ENCODE measurements at places on chromosomes 3 and 15.

DNA sequence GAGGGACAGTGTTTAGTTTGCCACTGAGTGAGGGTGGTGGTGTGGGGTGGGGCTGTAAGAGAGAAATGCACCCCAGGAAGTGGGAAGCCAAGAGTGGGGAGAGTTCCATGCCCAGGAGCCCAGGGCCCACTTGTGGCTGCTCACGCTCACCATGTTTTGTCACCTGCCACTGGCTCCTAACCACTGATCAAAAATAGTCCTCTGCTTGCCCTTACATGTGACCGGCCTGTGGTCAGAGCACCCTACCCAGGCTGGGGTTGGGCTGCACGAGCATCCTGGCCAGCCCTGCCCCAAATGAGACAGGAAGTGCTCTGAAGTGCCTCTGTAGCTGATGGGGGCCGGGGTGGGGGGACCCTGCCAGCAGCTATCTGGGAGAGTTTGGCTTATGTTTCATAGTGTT is 216.3 kb downstream of the RPLP1 start:
- no peak for DNase-seq

GRCh38 chr3:11001020-11001657 is 8.6 kb downstream of the SLC6A1 start:
- no peak for DNase-seq

- DNase-seq = no peak
These were observed 221.6 kb upstream of the NR2E3 start for GRCh38 chr15:71588746-71589145.

DNA sequence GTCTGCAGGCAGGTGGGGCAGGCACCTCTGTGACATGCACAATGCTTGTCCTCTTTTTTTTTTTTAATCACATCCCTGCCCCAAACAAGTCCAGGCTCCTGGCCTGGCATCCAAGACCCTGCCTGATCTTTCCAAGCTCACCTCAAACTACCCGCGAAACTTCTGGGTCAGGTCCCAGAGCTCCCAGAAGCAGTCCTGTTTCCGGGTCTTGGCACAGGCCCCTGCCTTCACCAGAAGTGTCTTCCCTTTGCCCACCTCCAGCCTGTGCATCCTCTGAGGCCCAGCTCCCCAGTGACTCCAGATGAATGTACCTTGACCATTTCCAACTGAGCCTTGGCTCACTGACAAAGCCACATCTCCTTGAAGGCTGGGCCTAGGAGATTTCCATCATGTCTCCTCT is 23.0 kb downstream of the PLA2G4E start:
- DNase-seq = no peak

GRCh38 chr15:90654233-90655136 is 62.7 kb upstream of the BLM start:
- DNase-seq = no peak

DNA sequence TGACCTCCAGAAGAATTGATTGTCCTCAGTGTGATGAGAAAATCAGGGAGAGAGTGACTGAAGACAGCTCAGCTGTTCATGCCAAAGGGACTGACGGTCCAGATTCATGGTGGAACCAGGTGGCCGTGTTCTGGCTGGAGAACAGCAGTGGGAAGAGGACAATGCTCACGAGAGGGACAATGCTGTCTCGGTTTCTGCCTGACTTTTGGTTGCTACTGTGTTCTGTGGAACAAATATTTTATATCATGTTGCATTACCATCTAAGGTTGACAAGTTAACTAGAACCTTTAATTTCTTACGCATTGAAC is 58.0 kb upstream of the ULK4 start:
- no peak for DNase-seq

- no peak for DNase-seq
These were observed 130.5 kb downstream of the KLF13 start for GRCh38 chr15:31457161-31457560.

GRCh38 chr15:101427606-101428487 is 61.7 kb downstream of the PCSK6 start:
- no peak for DNase-seq

GRCh38 chr3:56055546-56055945 is 412.7 kb downstream of the ERC2 start:
- no peak for DNase-seq

DNA sequence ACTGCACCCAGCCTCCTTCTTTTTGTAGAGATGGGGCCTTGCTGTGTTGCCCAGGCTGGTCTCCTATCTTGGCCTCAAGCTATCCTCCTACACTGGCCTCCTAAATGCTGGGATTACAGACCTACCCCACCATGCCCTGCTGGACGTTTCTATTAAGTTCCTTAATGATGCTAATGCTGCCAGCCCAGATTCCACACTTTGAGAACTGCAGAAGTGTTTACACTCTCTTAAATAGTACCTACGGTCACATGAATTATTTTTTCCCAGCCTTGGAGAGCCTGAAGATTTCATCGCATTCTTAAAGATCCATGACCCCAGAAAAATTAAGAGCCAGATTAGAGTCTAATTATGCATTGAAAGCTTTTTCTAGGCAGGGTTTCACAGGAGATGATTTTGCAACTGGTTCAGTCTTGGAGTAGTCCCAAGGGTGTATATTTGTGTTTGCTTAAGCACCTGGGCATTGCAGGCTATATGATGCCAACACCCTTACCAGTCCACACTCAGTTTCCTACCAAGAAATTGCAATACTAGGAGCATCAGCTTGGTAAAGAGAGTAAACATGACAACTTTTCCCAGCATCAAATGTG is 36.6 kb downstream of the TM4SF4 start:
- no peak for DNase-seq

DNA sequence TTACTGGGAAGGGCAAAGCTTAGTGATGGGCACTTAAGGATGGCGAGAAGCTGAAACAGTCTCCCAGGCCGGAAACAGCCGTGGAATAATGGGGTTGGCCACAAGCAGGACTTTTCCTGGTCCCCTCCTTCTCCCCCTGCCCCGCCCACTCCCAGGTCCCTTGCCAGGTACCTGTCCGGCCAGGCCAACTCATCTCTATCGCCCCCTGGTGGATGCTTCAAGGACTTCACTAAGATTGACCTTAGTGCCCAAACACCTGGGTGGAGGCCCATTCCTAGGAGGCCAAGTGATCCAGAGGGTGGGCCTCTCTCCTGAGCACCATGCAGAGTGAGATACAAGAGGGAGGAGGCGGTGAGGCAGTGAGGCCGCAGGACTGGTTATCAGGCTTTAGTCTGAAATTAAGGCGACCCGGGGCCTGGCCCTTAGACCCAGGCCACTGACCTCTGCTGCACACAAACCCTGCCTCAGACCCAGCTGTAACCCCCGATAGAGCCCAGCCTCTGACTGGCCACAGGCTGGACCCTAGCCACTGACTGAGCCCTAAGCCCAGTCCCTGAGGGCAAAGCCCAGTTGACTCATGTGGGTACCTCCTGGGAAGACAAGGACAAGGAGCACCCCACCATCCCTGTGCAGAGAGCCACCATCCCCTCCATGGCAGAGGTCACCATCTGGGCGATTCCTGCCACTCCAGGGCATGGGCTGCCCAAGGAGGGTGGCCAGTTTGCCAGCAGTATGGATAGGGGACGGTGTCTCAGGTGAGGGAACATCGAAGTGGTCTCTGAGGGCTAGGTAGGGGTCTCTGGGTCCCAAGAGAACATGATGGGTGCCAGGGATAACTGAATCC is 37.6 kb downstream of the VIPR1 start:
- no peak for DNase-seq

DNA sequence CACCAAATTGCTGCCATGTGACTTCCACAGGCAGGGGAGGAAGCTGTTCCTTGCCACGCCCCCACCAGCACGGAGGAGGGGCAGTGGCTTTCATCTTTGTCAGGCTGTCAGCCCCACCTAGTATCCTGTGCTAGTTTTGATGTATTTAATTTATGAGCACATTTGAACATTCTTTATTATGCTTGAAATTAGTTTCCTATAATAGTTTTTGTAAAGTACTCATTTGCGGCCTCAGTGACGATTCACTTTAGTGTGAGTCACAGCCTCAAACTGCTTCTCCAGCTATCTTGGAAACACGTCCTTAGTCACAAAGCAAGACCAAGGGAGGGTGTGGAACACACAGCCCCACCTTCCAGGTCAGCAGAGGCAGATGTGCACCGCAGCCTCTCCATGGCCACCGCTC is 239.9 kb upstream of the ATP10A start:
- no peak for DNase-seq

GRCh38 chr3:41881233-41881821 is 80.6 kb downstream of the ULK4 start:
- no peak for DNase-seq

- DNase-seq = no peak
These were observed 299.8 kb downstream of the LPP start for GRCh38 chr3:188453431-188454384.

- DNase-seq = no peak
These were observed 71.0 kb downstream of the NTRK3 start for GRCh38 chr15:88185584-88185983.

Data from esophagus squamous epithelium (tissue), 5 donors.